SW 1271 (cell line): ENCODE measurements at places on chromosomes 13 and 19.

DNA sequence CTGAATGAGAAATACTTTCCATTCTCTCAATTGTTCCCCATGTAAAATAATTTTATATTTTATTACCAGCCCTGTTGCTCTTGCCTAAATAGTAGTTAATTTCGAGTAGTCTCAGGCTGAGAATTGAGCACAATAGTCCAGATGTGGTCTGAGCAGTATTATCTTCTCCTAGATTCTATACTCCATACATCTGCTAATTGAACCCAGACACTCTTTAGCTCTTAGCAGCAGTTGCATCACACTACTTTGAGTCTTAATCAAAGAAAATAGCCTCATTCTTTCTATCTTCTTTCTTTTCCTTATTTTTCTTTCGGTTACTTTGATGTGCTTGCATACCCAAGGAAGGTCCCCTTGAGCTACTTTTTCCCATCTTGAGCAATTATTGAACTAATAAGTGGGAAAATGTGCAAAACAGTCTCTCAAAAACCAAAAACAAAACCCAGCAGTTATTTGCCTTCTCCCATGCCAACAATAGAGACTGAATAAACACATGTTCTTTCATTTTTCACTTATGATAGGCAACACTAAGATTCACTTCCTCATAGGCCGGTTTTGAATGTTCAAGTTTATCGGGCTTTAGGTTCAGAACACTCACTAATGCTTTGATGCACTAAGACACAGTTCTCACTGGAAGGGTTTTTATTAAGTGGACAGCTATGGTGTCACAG lies 204.5 kb downstream of the POU4F1 start:
- DNase-seq: no peak

DNA sequence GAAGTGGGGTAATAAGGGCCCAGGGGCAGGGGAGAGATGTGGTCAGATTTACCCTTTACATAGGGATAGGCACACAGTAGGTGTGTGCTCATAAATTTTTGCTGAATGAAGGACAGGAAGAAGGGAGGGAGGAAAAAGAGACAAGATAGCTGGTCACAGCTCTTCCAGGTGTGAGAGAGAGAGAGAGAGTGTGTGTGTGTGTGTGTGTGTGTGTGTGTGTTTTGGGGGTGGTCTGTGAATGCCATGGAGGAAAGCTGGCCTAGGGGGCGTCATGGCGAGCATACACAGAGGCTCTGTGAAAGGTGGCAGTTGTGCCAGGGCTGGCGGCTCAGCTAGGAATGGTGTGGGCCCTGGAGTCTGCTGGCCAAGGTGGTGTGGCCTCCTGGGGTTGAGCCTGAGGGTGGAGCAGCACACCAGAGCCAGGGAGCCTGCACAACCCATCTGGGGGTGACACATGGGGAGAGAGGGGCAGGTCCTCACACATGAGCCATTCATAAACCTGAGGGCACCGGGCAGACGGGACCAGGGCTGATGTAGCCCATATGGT lies 6.0 kb upstream of the PRX start:
- no peak for DNase-seq

DNA sequence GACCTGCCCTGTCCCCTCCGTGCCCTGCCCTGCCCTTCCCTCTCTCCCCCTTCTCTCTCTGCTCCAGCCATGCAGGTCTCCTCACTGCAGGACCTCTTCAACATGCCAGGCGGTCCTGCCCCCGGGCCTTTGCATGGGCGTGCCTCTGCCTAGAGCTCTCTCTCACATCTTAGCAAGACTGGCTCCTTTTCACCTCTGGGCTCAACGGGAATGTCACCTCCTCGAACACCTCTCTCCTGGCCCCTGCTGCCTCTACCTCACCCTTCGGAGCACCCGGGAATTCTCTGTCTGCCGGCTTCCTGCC lies 5.6 kb downstream of the MFSD12 start:
- DNase-seq: no peak

DNA sequence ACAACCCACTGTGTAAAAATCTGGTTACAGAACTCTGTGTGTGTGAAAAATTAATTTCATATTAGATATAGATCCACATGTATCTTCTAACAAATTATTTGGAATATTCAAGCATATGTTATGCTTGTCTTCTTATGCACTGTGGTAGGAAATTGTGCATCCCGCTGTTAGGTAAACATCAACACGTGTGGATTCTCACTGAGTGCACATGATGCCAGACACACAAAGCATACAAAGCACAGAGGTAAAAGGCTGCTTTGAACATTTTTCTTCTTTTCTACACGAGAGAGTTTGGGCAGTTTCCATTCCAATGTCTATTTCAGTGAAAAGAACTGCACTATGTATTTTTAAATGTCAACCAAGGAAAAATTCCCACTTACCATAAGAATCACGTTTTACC lies 354.9 kb downstream of the PCDH9 start:
- DNase-seq: no peak

DNA sequence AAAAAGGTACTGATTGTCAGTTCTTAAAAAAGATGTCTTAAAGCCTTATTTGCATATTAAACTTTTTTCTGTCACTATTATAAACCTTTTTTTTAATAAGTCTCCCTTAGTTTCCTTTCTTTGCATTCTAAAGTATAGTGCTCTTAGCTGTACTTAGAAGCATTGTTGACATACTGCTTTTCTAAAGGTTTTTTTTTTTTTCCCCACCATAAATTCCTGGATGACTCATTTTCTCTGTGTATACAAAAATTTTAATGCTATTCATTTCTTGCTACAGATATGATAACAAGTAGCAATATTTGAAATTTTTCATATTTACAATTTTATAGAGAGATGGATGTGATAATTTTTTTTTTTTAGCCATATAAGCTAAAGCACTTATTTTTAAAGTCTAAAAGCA lies 43.5 kb downstream of the METTL21C start:
- no peak for DNase-seq

DNA sequence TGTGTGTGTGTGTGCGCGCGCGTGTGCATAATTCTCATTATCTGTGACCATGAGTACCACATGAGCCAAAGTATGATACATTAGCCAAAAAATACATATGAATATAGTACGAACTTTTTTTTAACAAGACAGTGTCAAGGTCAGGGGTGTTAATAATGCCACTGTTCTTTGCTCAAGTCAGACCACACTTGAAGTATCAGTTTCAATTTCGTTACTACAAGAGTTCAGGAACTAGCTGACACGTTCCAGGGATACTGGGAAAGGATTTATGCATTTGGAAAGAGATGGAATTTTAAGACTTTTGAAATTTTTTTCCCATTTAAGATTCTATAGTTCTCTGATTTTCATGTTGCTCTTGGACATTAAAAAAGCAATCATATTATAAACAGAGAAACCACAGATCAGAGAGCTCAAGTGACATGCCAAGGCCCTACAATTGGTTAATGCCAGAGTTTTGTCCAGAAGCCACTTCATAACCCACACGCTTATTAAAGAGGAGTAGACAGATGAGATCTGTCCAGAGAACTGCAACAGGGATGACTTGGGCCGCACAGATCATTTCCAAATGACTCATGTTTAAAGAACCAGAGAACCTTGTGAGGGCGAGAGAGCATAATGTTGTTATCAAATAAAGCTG lies 718.8 kb upstream of the SGCG start:
- no peak for DNase-seq

- DNase-seq: peak; percentile 40
Observed at GRCh38 chr19:14366529-14366928, 14.7 kb upstream of the ADGRE5 start.

DNA sequence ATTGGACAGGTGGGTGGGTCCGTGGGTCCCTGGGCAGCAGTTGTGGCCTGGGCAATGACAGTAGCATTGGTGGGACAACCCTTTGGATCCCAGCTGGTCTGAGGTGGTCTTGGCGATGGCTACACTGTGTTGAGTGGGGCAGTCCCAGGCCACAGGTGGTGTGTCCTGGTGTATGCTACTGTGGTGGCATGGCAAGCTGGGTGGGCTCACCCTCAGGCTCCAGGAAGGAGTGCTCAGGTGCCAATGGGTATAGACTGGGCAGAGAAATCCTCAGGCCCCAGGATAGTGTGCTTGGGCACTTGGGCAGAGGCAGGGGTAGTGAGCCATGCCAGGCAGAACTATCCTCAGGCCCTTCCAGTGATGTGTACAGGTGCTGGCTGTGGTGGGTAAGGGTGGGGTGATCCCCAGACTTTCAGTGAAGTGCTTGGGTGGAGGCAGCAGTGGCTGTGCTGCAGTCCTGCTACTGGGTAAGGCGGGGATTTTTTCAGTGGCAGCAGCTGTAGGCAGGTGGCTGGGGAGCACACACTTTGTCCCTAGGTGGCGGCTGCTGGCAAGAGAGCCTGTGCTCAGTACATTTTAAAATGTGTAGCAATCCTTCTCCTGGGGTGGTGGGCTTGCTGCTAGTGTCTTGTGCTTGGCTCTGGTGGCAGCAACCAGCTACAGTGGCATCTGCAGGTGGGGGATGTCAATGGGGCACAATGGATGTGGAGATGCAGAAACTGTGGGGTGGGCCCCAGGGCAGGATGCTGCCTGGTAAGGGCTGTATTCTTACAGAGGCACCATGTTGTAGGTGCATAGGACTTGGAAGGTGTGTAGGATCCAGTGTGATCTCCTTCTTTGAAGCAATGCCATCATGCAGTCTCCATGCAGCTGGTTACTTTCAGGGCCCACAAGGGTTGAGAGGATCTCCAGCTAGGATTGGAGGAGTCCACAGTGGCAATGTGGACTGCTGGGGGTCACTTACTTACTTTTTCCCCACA lies 64.9 kb downstream of the DNAJC3 start:
- no peak for DNase-seq

GRCh38 chr13:74479124-74479523 lies 344.9 kb upstream of the KLF12 start:
- no peak for DNase-seq

DNA sequence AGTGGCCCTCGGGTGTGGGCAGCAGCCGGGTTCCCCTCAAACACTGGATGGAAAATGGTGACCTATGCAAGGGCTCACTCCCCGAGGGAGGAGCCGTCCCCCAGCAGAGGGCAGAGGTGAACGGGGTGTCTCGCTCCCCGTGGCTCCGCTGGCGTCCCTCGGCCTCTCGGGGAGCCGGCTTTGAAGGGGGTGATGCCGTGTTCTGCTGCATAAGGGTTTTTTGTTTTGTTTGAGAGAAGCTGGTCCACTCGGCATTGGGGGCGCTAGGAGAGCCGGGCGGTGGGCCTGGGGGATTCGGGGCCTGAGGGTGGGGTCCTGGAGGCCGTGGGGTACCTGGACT lies 4.0 kb downstream of the EFNA2 start:
- DNase-seq: no peak

- DNase-seq: peak; percentile 18
Observed at GRCh38 chr19:55452749-55453346, 8.6 kb downstream of the ISOC2 start.

DNA sequence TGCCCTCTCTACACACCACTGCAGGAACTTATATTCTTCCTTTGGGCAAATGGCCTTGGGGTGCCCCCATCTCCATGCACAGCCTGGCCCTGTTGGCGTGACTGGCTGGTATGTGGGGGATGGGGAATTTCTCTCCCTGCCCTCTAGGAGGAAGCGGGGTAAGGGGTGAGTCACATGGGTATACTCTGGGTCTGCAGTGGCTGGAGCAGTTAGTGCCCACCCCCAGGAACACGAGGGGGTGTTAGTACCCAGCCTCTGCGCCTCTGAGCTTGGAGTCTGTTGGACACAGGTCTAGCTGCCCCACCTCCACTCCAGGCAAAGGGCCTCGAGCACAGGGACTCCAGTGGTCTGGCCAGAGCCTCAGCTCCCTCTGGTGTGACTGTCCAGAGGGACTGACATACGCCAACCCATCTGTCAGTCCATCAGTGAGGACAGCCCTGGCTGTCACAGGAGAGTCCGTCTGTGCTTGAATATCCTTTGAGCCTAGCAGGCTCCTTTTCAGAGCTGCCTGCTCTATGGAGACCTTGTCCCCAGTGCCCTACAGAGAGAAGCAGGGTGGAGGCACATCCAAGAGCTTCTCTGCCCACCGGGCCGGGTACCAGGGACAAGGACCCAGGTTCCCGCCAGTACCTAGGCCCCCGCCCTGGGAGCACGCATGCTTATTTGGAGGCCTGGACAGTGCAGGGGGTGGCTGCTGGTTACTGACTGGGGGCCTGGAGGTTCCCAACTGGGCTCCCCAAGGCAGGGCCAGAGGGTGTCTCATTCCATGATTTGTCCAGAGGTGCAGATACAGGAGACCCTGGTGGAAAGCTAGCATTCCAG lies 66.6 kb downstream of the CHST8 start:
- DNase-seq: no peak

GRCh38 chr19:44308011-44308410 lies 3.2 kb upstream of the ZNF235 start:
- DNase-seq: no peak

DNA sequence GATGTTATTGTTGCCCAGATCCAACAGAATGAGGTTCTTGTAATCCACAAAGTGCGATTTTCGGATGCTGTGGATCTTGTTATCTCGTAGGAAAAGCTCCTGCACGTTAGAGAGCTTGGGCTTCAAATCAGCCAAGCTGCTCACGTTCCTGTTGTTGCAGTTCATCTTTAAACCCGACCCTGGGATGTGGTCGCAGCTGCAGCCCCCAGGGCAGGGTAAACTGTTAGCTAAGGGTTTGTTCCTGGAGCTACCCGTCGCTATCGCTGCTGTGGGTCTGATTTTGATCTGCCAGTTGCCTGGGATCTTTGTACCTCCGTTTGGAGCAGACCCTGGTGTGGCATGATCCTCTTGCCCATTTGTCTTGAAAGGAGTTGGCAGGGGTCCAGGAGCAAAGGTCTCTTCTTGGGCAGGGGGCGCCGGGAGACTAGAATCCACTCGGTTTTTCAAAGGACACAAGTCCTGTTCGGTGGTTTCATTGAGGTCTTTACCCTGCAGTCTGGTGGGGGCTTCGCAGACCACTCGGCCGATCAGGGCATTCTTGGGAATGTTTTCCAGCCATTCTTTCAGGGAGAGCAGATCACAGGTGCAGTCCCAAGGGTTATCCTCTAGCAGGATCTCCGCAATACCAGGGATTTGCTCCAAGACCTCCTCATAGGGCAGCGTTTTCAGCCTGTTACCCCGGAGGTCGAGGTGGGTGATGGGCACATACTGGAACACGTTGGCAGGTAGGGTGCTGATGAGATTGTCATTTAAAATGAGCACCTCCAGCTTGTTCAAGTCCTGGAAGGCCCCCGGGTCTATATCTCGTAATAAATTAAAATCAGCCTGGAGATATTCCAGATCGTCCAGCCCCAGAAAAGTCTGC lies 1.8 kb downstream of the SLITRK1 start:
- DNase-seq: no peak

GRCh38 chr19:39832341-39833083 lies 1.4 kb downstream of the DYRK1B start:
- DNase-seq: no peak

GRCh38 chr13:48976576-48977285 lies 1.0 kb downstream of the FNDC3A start:
- DNase-seq: no peak

DNA sequence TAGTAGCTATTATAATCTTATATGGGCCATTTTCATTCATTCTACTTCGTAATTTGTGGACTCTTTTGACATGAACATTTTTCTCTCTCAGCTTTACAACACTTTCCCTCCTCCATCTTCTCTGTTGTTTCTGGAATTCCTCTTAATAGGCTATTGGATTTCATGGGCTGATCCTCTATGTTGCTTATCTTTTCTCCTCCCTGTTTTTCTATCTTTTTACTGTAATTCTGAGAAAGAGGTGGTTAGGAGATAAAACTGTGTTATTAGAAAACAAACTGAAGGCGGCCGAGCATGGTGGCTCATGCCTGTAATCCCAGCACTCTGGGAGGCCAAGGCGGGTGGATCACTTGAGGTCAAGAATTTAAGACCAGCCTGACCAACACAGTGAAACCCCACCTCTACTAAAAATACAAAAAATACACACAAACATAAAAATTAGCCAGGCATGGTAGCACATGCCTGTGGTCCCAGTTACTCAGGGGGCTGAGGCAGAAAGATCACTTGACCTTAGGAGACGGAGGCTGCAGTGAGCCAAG lies 188.1 kb downstream of the UGGT2 start:
- DNase-seq: no peak
